ENCODE measurements at places on chromosomes 11 and 22.
A peak's percentile ranks its signal among the peaks of the same experiment; 100 is the strongest.

DNA sequence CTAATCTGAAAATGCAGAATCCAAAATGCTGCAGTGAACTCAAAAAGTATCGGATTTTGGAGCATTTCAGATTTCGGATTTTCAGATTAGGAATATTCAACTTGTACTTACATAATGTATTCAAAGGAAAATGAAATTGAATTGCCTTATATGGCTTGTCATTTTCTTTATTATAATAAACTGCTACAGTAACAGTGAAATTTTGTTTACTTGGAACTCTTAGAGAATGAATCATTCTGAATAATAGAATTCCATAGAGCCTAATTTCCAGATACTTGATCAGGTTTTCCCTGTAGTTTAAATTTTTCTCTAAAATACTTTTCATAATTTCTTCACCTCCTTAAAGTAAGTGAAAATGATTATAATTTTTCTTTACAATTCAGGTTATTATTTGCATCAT lies 17.3 kb downstream of the TTC17 start:
- no peak for DNase-seq

DNA sequence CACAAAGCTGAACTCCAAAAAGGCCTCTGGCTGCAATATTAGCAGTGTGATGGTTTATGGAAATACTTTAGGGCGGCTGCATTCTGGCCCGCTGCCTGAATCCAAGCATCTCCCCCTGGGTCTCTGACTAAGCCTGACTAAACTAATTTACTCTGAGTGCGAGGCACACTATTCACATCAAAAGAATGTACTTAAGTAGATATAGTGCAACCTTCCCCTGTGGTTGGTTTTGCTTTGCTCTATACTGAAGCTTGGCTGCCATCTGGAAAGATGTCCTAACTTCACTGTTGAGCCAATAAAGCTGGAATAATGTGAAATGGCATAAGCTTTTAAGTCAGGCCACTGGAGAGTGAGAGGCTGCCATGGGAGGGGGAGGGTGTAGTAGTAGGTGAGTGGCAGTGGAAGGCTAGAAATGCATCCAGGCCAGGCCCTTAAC lies 321.6 kb downstream of the AASDHPPT start:
- no peak for DNase-seq

GRCh38 chr22:50367778-50368500 lies 24.8 kb downstream of the PPP6R2 start:
- DNase-seq, result no peak

DNA sequence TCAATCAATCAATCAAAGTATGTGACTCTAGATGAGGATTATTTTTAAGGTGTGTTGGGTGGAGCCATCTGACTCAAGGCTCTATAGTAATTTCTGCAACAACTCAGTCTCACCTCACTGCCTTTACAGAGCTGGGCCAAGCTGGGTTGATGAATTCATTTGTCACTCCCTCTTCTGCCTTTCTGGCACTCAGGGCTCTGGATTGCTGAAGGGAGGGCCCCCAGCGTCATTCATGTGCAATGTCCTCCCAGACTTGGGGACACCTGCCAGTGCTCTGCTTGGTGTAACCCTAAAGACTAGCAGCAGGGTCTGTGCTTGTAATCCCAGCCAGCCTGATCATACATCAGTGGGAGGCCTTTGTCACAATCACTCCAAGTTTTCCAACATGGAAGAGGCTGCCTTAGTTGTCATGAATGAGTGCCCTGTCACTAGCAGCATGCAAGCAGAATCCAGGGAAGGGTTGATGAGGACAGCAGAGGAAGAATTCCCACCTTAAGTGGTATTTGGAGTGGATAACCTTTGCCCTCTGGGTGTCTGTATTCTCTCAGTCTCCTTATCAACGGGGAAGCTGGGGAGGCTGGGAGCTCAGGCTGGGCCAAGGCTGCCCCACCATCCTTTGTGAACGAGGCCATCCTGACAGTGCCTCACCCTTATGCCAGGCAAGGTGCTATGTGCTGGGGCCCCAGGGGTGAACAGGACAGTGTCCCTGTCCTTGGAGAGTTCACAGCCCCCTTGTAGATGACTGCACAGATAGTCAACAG lies 2.0 kb upstream of the TP53I11 start:
- no peak for DNase-seq

DNA sequence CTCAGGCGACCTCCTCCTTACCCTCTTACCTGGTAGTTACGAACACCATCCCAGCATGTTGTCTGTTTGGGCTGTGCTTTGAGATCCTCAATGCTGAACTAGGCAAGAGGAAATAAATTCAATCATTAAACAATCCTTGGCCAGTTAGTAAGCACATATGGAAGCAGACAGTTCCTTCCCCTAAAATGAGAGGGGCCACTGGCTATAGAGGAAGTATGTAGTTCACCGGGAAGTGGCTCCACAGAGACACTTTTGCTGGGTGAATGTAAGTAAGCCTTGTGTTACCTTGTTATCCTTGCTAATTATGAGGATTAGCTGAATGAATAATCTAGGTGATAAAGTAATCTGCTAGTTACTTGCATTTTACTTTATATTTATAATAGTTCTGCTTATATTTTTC lies 2.9 kb downstream of the THYN1 start:
- DNase-seq, result no peak

DNA sequence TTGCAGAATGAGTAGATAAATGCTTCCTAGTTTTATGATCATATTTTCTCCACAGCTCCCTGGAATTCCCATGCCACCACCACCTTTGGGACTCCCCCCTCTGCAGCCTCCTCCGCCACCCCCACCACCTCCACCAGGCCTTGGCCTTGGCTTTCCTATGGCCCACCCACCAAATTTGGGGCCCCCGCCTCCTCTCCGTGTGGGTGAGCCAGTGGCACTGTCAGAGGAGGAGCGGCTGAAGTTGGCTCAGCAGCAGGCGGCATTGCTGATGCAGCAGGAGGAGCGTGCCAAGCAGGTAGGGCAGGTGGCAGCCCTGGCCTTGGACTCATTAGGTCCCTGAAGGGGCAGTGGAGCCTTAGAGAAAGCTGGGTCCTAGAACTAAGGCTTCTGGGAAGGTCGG lies 2.9 kb downstream of the SF3B2 start:
- DNase-seq, result no peak

DNA sequence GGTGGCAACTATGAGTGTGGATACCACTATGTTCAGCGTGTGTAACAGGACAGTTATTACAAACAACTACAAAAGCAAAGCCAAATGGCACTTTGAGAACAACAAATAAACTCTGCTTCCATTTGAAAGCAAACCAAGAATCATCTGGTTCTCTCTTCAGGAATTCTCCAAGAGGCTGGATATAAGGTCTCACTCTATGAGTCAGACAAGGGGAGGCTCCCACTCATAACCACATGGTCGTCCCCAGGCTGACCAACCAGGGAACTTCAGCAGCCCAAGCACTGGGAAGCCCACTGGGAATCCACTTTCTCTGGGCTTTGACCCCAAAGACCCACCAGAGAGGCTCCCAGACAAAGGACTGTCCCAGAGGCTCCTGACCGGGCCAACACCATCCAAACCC lies 35.3 kb downstream of the DGCR2 start:
- DNase-seq, result no peak

DNA sequence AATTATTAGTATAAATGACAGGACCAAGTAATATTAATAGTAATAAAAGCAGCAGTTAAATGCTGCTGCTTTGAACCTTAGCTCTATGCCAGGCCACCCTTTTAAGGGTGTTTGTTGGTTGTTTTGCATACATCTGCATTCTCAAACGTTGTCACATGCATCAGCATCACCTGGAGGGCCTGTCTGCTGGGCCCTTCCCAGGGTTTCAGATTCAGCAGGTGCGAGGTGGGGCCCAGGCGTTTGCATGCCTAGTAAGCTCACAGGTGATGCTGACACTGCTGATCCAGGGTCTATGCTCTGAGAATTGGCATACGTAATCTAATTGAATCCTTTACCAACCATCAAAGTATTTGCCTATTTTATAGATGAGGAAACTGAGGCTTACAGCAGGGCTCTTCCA lies 246.5 kb downstream of the CADM1 start:
- DNase-seq, result no peak

- no peak for DNase-seq
These were observed 97.9 kb upstream of the CD44 start for GRCh38 chr11:35041070-35041554.

DNA sequence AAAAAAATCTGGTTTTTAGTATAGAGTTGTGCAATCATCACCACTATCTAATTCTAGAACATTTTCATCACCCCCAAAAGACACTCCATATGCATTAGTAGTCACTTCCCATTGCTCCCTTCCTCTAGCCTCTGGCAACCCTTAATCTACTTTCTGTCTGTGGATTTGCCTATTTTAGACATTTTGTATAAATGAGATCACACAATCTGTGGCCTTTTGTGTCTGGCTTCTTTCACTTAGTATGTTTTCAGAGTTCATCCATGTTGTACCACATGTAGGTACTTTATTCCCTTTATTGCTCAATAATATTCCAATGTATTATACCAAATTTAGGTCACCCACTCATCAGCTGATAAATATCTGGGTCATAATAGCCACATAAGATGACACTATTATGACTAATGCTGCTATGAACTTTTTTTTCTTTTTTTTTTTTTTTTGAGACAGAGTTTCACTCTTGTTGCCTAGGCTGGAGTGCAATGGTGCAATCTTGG lies 67.5 kb upstream of the SCUBE2 start:
- no peak for DNase-seq

DNA sequence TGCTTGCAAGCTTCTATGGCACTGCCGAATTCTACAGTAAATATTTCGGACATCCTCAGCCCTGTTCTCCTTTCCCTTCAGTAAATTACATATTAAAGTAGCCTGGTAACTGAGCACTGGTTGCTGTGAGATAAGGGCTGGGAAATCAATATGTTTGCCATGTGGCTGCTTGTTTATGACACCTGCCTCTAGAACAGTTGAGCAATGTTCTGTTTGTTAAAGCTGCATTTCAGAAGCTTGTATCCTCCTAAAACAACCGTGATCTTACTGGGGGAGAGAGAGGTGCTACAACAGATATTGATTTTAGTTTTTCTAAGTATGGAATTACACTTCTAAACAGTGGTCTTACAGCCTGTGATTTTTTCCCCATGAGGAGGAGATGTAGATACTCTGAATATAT lies 39.4 kb downstream of the ZBTB16 start:
- no peak for DNase-seq

- DNase-seq, result no peak
These were observed 115.4 kb downstream of the BRD1 start for GRCh38 chr22:49712195-49712791.

DNA sequence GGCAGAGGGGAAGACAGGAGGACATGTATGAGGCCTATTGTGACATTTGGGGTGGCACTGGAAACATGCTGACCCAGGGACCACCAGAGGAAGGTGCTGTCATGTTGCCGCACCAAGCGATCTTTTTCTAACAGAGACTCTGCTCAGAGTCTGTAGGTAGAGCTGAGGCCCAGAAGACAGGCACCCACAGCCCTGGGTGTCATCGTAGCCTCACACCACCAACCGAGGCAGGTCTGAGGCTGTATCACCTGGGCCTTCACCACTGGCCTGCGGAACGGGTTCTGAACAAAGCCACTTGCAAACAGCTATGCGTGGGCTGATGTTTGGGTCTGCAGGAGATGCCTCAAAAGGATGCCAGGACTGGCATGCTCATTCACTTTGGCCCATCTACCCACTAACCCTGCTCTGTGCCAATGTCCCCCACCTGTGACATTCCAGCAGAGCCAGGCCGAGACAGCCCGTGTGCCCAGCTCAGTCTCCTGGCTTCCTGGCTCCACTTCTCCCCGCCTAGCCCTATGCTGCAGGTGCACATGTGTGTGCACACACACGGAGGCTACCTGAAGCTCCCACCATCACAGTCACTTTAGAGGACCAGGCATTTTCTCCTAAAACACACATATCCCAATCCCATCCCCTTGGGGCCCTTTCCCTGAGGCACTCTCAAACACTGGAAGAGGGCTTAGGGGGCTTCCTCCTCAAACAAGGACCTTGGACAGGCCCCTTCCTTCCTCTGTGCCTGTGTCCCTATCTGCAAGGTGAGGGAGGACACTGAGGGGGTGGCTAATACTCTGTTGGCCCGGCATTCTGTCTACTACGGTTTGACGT lies 3.6 kb downstream of the TRIM29 start:
- DNase-seq, result no peak

GRCh38 chr11:13238879-13239514 lies 38.6 kb upstream of the BMAL1 start:
- DNase-seq, result peak; percentile 46

DNA sequence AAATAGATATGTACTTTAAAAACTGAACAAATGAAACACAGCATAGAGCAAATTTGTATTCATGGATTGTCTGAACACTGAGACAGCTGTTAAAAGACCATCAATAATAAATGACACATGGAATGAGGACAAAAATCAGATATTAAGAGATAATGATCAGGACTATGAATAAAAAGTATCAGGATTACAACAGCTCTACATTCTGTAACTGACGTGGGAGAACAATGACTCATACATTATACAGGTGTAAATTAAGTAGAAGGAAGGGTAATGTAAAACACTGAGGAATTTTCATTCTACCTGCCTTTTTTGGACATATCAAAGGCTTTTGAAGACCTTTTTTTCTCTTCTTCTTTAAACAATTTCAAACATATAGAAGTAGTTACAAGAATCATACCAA lies 310.9 kb upstream of the ANO3 start:
- DNase-seq, result no peak

- no peak for DNase-seq
These were observed 272.1 kb downstream of the FAM76B start for GRCh38 chr11:95517453-95517852.

GRCh38 chr11:113341388-113342165 lies 27.2 kb downstream of the TTC12 start:
- no peak for DNase-seq

GRCh38 chr22:39498368-39498767 lies 3.7 kb upstream of the MIEF1 start:
- DNase-seq, result no peak

GRCh38 chr11:118914178-118914918 lies 11.4 kb downstream of the BCL9L start:
- peak; percentile 86 for DNase-seq

DNA sequence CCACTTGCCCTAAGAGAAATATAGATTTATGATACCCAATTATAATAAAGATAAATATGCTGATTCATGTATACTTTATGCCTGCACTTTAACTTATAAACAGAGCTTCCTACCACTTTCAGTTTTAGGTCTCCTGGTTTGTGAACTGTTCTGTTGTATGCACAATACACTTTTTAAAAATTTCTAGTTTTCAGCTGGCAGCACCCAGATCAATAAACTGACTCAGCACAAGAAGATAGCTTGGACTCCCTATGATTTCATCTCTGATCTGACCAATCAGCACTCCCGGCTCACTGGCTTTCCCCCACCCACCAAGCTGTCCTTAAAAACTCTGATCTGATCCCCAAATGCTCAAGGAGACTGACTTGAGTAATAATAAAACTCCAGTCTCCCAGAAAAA lies 33.5 kb upstream of the FAM181B start:
- DNase-seq, result no peak

DNA sequence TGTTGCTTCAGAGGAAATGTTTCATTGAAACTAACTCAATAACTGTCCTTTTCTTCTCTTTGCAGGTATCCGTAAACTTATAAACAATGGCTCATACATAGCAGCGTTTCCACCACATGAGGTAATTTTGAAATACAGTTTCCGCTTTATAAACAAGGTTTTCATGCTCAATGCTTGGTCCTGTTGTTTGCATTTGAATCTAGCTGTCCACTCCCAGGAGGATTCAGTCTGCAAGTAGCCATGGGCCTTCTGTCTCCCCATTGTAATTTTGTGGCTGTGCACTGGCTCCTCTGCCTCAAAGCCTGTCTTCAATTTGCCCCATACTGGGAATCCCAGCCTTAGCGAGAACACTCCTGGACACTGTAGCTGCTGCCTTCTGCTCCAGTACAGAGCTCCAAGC lies 34.7 kb downstream of the MUC15 start:
- DNase-seq, result no peak
